Activated naive CD4-positive, alpha-beta T cell treated with anti-CD3 and anti-CD28 coated beads, Interleukin-2, amount 10 ng/mL, durations not matched to agents 7 days and 5 days (primary cell): ENCODE measurements at places on chromosomes 2 and 18.

- H3K36me3 ChIP-seq: no peaks in the 10 kb centered on the region
- H3K27me3 ChIP-seq: peaks cover 3% of the 10 kb centered on the region
- no peak overlapping the region for H3K4me3 ChIP-seq
- H3K4me1 ChIP-seq: no peaks in the 10 kb centered on the region
- no peak overlapping the region for H3K27ac ChIP-seq
- no peak for DNase-seq
These were observed 88.4 kb upstream of the CAVIN2 start for GRCh38 chr2:191935247-191935646.

DNA sequence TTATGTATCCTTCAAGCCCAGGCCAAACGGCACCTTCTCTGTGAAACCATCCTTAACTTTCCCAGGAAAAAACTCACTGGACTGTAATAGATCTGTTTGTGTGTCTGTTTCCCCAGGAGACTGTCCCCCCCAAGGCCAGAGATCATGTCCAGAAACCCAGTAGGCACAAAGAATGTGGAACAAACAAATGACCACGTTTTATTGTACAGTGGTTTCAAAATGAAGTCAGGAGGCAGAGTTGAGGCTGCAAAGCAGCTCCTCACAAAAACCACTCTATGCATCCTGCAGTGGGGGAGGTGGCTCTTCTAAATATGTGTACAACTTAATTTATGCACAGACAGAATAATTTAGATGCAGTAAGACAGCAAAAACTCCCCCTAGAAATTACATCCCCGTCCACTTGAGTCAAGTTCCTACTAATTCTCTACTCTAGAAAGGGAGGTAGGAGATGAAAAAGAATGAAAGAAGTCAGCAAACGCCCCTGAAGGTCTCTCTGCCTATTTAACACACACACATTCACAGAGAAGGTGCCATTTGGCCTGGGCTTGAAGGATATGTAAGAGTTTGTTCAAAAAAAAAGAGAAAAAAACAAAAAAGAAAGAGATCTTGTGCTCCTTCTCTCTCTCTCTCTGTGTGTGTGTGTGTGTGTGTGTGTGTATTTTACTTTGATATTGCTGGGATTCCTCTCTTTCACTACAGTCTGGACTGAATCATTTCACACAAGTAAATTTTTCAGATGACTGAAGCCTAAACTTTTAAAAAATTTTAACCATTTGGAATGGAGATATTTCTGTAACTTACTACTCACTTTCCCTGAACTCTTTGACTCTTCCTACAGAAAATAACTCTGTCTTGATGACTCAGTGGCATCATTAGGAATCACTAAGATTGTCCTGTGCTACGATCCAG, 19.5 kb downstream of the BCL2 start:
- peaks cover 83% of the 10 kb centered on the region for H3K36me3 ChIP-seq
- no peaks in the 10 kb centered on the region for H3K27me3 ChIP-seq
- peaks cover 88% of the 10 kb centered on the region for H3K4me1 ChIP-seq
- peak; percentile 49 for DNase-seq
- H3K4me3 ChIP-seq: peak overlapping the region; percentile 31

GRCh38 chr18:48942086-48942485, 8.7 kb downstream of the SMAD7 start:
- DNase-seq: peak; percentile 20
- no peaks in the 10 kb centered on the region for H3K27me3 ChIP-seq
- H3K27ac ChIP-seq: peak overlapping the region; percentile 95
- peaks cover 94% of the 10 kb centered on the region for H3K36me3 ChIP-seq

DNA sequence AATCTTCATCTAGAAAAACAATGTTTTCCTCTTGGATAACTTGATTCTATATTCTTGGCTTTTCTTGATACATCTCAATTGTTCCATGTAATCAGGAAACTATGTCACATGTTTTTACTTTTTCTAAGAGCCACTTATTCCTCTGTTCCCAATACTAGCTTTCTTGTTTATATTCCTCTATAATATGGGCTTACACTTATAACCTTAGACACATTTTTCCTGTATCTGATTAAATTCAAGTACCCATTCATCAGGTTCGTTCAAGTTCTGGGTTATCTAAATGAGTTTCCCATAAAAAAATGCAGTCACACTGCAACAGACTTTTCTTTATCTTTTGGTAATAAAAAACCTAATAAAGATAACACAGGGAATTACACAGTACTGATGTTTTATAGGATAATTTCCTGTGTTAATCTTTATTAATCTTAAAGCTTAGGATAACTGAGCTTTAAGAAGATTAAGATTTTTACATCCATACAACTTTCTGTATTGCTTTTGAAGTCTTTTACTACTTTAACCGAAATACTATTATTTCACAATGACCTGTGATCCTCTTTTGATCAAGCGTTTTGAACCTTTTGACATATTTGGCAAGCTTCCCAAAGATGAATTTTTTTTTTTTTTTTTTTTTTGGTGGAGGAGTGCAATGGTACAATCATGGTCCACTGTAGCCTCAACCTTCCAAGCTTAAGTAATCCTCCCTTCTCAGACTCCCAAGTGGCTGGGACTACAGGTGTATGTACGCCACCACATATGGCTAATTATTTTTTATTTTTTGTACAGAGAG, 44.3 kb upstream of the C2orf66 start:
- H3K4me3 ChIP-seq: no peak overlapping the region
- peaks cover 2% of the 10 kb centered on the region for H3K4me1 ChIP-seq
- H3K27me3 ChIP-seq: no peaks in the 10 kb centered on the region
- no peak for DNase-seq
- H3K27ac ChIP-seq: no peak overlapping the region
- H3K36me3 ChIP-seq: peaks cover 45% of the 10 kb centered on the region

- no peaks in the 10 kb centered on the region for H3K4me1 ChIP-seq
- no peaks in the 10 kb centered on the region for H3K36me3 ChIP-seq
- no peak overlapping the region for H3K27ac ChIP-seq
- no peak overlapping the region for H3K4me3 ChIP-seq
- DNase-seq: no peak
These were observed 156.7 kb downstream of the SLC4A10 start for GRCh38 chr2:161780881-161781280.

- H3K4me1 ChIP-seq: peaks cover 3% of the 10 kb centered on the region
- H3K27ac ChIP-seq: no peak overlapping the region
- no peaks in the 10 kb centered on the region for H3K36me3 ChIP-seq
- no peak overlapping the region for H3K4me3 ChIP-seq
- H3K27me3 ChIP-seq: peaks cover 29% of the 10 kb centered on the region
These were observed 122.6 kb upstream of the SPRED2 start for GRCh38 chr2:65554765-65555591.

DNA sequence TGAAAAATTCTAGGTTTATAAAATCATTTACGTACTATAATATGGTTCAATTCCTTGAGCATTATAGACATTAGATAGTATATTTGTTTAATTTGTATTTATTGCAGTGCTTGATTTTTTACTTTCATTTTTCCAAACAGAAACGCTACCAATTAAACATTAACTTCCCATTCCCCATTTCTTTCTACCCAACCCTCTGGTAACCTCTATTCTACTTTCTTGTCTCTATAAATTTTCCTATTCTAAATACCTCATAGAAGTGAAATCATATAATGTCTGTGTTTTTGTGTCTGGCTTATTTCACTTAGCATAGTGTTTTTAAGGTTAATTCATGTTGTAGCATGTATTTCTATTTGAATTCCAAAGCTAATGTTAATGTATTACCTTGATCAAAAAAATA, 11.6 kb upstream of the SLC39A10 start:
- DNase-seq: no peak
- peaks cover 3% of the 10 kb centered on the region for H3K27me3 ChIP-seq
- H3K27ac ChIP-seq: no peak overlapping the region
- H3K36me3 ChIP-seq: no peaks in the 10 kb centered on the region

GRCh38 chr2:16406496-16407289, 258.9 kb downstream of the CYRIA start:
- no peaks in the 10 kb centered on the region for H3K4me1 ChIP-seq
- H3K36me3 ChIP-seq: no peaks in the 10 kb centered on the region
- H3K27me3 ChIP-seq: no peaks in the 10 kb centered on the region
- H3K27ac ChIP-seq: no peak overlapping the region
- no peak overlapping the region for H3K4me3 ChIP-seq

DNA sequence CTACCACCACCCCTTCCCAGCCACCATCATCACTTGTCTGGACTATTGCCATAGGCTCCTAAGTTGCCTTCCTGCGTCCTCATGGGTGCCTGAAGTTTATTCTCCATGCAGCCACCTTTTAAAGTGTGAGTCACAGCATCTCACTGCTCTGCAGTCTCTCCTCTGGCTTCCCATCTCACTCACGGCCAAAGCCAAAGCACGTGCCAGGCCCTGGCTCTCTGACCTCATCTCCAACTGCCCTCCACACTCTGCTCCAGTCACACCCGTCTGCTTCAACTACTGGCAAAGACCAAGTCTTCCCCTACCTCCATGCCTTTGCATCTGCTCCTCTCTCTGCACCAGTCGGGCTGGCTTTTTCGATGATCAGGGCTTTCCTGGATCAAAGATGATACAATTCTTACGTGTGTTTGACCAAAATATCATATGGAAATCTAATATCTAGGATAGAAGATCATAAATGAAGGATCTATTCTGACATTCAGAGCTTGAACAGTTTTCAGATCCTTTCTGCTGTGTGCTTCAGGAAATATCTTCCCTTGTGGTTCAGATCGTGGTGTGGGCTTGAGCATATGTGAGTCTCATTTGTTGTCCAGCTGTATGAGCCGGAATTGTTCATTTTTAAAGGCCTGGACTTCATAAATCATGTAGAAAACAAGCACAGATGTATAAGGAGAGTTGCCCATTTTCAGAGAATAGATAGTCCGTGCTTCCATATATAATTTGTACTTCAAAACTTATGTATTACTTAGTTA, 175.6 kb downstream of the PRKCE start:
- peaks cover 6% of the 10 kb centered on the region for H3K36me3 ChIP-seq
- H3K27me3 ChIP-seq: peaks cover 7% of the 10 kb centered on the region
- peaks cover 7% of the 10 kb centered on the region for H3K4me1 ChIP-seq
- H3K27ac ChIP-seq: no peak overlapping the region

DNA sequence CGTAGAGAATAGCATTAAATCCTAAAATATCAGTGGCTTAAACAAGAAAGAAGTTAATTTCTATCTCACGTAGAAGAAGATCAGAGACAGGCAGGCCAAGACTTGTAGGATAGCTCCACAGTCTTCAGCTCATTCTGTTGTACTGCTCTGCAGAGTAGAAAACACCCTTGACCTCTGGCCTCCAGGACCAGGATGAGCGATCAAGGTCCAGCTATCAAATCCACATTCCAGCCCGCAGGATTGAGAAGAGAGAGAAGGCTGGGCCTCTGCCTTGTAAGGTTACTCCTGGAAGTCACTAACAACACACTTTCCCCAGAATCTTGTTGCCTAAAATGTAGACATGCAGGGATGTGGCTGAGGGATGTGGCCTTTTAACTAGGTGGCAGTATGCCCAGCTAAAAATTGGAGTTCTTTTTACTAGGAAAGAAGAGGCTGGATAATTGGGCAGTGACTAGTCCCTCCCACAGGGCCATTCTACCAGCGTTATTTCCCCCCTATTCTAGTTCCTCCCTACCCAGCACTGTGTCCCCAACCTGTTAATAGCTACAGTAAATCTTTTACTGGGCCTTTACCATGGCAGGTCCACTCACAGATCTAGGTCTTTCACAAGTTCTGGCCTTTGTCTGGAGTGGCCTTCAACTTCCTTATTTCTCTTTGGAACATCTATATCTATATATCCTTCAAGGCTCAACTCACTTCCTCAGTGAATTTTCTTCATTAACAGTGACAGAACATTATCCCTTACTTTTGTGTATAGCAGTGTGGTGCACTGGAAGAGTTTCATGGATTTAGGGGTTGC, 165.0 kb downstream of the DIS3L2 start:
- H3K27ac ChIP-seq: no peak overlapping the region
- no peaks in the 10 kb centered on the region for H3K27me3 ChIP-seq
- no peak for DNase-seq
- H3K36me3 ChIP-seq: peaks cover 8% of the 10 kb centered on the region
- H3K4me1 ChIP-seq: peaks cover 4% of the 10 kb centered on the region

GRCh38 chr2:221480163-221480562, 91.9 kb downstream of the EPHA4 start:
- DNase-seq: no peak
- H3K27ac ChIP-seq: no peak overlapping the region
- no peaks in the 10 kb centered on the region for H3K27me3 ChIP-seq

DNA sequence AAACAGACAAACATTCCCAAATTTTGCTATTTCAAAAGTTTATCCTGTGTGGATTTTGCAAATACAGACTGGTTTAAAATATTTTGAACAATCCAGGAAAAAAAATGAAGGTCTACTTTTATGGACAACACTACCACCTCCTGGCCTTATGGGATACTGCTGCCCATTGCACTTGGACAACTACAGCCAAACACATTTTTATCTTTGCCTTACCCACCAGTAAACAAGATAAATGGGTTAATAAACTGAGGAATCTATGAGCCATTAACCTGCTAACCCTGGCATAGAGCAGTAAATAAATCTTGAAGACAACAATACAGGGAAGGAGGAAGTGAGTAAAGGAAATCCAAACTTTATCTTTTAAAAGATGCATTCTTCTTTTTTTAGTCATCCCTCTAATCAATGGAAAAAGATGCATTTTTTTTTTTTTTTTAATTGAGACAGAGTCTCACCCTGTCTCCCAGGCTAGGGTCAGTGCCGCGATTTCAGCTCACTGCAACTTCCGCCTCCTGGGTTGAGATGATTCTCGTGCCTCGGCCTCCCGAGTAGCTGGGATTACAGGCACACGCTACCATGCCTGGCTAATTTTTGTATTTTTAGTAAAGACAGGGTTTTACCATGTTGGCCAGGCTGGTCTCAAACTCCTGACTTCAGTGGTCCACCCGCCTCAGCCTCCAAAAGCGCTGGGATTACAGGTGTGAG, 2.1 kb upstream of the SPIRE1 start:
- H3K27me3 ChIP-seq: peaks cover 31% of the 10 kb centered on the region
- peak; percentile 61 for DNase-seq
- H3K36me3 ChIP-seq: peaks cover 7% of the 10 kb centered on the region
- no peak overlapping the region for H3K4me3 ChIP-seq
- H3K4me1 ChIP-seq: peaks cover 13% of the 10 kb centered on the region

DNA sequence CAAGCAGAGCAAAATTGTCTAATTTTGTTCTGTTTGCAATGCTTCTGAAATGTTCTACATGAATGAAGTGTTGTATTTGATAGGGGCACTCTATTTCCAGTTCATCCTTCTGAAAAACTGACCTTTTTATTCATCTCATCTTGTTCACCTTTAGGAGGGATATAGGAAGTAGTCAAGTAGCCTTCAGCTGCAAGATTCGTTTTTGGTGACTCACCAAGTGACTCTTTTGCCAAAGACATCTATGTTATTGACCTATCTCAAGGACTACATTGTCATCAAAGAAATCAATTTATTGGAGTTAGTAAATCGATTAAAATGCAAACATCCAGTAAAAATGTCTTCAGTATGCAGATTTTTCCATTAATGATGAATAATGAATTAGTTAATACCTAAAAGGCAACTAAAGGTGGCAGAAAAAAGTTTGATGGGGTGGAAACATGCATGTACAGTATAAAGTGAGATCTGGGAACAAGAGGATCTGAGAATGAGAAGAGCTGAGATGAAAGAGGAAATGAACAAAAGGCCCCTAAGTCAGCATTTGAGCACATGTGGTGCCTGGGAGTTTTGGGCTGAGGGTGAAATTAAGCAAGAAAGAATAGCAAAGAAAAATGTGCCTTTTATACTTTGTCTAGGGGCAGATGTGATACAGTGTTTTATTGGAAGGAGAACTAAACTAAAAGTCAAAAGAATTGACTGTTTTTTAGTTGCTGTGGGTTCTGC, 255.1 kb upstream of the LINC00305 start:
- DNase-seq: no peak
- H3K27ac ChIP-seq: no peak overlapping the region

GRCh38 chr2:203706403-203706802, at the start of gene CD28:
Gene CD28, plus strand, starts transcription at chr2:203706639. Its CDS starts 58 bp downstream, at chr2:203706697.
- H3K36me3 ChIP-seq: peaks cover 45% of the 10 kb centered on the region
- DNase-seq: peak; percentile 95
- H3K27ac ChIP-seq: peak within 1 kb of the TSS; percentile 99
- peak within 1 kb of the TSS; percentile 86 for H3K4me3 ChIP-seq
